Stimulated activated CD4-positive, alpha-beta T cell treated with anti-CD3 and anti-CD28 coated beads, Interleukin-1b, Interleukin-23, amount 100 ng/mL, for 4 hours (primary cell): ENCODE measurements at places on chromosomes 2 and 18.

DNA sequence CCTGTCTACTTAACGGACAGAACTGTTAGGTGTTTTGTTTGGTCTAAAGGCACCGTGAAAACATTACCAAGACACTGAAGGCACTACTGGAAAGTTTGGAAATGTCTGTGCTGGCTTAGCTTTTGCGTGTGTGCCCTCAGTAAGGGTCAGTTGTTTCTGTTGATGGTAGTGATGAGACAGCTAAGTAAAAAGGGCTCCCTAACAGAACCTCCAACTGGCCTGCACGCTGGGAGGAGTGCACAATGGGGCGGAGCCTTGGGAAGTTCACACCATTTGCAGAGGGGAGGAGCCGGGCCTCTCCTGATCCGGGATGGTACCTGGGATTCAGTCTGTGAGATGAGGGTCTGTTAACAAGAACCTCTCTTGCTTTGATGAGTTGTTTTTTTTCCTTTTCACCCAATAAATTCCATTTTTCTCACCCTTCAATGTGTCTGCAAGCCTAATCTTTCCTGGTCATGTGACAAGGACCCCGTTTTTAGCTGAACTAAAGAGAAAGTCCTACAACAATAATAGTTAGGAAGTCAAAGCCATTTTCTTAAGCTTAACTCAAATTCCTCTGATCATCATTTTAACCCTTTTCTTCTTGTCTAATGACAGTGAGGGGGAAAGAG lies 368.7 kb downstream of the PARD3B start:
- DNase-seq: no peak

- DNase-seq: no peak
Observed at GRCh38 chr2:202337706-202338346, 38.3 kb upstream of the BMPR2 start.

GRCh38 chr18:76988031-76988826 lies 144.4 kb downstream of the MBP start:
- no peak for DNase-seq

DNA sequence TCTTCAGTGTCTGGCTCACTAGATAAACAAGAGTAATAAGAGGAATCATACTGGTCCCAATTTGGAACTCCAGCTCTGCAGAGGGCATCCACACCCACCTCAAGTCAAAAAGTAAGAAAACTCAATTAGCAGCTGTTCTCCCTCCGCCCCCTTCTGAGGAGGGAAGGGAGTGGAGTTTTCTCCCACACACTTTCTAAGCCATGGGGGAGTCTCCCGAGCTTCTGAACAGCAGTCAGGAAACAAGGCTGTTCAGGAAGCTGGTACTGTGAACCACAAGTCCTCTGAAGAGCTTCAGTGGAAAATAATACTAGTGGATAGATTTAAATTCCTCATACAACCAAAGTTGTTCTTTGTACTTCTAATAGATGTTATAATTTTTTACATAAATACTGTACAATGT lies 32.9 kb upstream of the SPTBN1 start:
- no peak for DNase-seq

DNA sequence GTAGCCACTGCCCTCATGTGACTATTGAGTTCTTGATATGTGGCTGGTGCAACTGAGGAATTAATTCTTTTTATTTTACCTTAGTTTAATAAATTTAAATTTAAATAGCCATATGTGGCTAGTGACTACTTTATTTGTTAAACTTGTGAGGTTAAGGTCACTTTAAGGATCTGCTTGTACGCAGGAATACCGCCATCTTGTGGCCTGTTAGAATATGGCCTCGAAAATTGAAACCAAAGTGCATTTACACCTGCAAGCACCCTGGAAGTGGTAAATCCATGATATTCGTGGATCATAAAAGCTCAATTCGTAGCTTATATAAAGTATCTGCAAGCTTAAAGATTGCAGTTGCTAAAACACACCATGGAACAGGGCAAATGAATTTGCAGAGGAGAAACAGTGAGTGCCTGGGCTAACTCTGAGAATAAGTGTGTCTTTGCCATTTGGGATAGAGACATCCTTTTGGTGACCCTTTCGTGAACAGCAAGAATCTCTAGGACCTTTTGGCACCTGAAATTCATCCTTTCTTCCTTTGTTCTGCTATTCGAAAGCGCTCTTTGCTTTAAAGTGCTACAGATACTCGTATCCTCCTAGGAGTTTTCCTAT lies 59.9 kb upstream of the REG3A start:
- DNase-seq: no peak
